ENCODE measurements at places on chromosomes 4 and X.
A peak's percentile ranks its signal among the peaks of the same experiment; 100 is the strongest.

DNA sequence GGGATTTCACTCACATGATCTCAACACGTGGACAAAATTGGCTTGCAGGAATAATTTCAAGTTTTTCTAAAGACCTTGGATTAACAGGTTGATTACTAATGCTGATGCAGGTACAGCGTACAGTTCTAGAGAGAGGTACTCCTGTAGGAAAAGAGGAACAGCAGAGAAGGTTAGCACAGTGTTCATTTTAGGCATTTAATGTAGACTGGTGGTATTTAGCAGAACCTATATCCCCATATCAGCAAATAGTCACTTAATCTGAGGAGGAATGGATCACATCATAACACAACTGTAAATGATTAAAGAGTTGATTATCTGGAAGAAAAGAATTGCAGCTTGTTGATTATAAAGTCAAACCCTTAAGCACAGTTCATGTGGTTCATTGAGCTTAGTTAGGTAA lies 620 bp downstream of the CXCL10 start:
- DNase-seq = no peak

DNA sequence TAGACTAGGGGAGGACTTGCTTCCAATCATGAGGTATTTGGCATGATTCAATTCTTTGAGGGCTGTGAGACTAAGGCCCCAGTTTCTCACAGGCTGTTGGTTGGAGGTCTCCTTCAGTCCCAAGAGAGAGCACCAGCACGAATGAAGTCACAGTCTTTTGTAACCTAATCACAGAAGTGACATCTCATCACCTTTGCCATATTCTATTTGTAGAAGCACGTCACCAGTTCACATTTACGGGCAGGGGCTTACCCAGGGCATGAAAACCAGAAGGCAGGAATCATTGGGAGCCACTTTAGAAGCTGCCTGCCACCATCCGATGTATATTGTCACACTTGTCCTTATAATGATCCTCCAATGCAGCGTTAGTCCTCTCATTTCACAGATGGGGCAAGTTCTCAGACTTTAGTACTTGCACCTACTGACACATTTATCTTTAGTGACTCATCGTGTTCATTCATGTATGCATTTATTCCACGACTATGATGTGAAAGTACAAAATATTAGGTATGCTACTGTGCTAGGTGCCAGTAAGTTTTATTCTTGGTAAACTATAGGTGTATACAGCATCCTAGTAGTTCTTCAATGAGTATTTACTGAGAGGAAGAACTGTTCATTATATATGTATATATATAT lies 163.8 kb upstream of the PGRMC2 start:
- no peak for DNase-seq

DNA sequence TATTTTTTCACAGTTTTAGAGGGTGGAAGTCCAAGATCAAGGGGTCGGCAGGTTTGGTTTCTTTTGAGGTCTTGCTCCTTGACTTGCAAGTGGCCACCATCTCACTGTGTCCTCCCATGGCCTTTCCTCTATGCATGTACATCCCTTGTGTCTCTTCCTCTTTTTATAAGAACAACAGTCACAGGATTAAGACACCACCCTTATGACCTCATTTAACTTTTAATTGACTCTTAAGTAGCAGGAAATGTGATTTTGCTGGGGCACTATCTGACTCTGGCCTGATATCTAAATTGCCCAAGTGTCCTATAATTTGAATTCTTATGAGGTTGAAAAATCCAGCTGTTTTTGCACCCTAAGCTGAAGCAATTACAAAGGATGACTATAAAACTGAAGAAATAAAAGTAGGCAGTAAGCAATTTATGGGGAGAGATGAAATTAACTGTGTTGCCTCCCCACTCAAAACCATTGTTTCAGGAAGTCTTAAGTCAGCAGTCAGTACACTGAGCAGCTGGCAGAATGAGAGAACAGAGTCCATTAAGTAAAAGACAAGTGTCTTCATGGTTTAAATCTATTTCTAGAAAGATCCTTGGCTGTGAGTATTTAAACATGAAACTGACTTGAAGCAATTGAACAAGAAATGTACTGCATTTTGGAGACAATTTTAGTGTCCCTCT lies 601.3 kb downstream of the SPRY1 start:
- DNase-seq = no peak

- DNase-seq = no peak
Measured at GRCh38 chr4:41878991-41879491, 56.2 kb upstream of the TMEM33 start.

- DNase-seq = no peak
Measured at GRCh38 chr4:168796362-168797106, 213.5 kb downstream of the CBR4 start.

DNA sequence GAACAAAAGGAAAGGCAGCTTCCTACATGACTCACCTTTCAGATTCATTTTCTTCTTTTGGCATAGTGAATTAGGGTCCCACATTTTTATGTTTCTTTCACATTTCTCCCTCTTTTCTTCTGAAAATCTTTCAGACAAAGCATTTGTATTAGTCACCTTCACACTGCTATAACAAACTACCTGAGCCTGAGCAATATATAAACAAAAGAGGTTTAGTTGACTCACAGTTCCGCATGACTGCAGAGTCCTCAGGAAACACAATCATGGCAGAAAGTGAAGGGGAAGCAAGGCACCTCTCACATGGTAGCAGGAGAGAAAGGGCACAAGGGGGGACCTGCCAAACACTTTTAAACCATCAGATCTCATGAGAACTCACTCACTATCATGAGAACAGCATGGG lies 36.9 kb downstream of the MAGEA9 start:
- no peak for DNase-seq

DNA sequence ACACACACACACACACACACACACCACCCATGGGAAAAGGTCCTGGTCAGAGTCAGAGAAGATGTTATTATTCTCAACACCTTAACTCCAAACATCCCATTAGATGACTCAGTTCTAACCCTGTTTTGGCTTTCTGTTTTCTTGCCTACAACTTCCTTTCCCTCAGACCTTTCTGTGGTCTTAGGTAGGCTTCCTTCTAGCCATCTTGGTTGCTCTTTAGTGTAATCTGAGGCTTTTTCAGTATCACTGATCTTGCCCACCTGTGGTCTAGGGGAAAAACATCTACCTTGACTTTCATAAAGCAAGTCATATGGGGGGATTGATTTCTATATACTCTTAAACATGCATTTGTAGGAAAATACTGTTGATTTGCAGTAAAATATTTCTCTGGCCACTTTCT lies 56.9 kb downstream of the ATG4A start:
- peak; percentile 53 for DNase-seq

- no peak for DNase-seq
Measured at GRCh38 chr4:6150046-6150735, 50.2 kb downstream of the JAKMIP1 start.

DNA sequence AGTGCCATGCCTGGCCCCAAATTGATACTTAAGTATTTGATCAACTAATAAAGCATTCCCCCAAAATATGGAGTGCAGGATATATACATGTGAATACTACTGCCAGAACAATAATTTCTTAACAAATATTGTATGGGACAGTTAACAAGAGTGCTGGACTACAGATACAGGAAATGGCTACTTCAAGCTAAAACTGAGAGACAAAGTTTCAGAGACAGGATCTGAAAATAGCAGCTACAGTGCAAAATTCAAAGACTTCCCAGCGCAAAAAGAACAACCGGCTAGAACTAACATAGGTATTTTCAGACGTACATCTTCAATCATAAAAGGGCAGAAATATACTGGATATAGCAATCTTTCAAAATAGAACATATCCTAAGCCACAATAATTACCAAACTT lies 6.3 kb downstream of the ATRX start:
- no peak for DNase-seq

DNA sequence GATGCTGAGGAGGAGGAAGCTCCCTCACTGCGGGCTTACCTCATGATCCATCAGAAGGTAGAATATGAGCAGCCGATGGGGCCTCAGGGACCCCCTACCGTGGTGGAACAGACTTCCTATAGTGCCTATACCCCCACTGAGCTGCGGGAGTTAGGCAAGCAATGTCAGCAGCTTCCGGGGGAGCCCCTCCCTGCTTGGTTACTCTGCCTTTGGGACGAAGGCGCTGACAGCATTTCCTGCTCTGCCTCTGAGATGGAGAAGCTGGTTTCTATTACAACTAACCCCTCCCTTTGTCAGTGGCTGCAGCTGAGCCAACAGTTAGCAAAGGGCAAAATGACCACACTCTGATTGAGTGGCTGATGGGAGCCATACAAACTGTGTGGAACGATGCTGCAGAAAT lies 430.7 kb downstream of the IDS start:
- peak; percentile 64 for DNase-seq

DNA sequence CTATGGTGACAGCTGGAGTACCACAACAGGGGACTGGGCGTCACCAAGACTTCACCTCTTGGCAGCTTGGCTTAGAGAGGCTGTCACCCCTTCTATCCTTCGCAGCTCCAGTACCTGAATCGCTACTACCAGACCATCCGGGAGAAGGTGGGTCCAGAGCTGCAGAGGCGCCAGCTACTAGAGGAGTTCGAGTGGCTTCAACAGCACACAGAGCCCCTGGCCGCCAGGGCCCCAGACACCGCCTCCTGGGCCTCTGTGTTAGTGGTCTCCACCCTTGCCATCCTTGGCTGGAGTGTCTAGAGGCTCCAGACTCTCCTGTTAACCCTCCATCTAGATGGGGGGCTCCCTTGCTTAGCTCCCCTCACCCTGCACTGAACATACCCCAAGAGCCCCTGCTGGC lies 11.6 kb upstream of the SASH3 start:
- DNase-seq = no peak

- no peak for DNase-seq
Measured at GRCh38 chr4:77183777-77184420, 26.9 kb downstream of the CCNG2 start.

DNA sequence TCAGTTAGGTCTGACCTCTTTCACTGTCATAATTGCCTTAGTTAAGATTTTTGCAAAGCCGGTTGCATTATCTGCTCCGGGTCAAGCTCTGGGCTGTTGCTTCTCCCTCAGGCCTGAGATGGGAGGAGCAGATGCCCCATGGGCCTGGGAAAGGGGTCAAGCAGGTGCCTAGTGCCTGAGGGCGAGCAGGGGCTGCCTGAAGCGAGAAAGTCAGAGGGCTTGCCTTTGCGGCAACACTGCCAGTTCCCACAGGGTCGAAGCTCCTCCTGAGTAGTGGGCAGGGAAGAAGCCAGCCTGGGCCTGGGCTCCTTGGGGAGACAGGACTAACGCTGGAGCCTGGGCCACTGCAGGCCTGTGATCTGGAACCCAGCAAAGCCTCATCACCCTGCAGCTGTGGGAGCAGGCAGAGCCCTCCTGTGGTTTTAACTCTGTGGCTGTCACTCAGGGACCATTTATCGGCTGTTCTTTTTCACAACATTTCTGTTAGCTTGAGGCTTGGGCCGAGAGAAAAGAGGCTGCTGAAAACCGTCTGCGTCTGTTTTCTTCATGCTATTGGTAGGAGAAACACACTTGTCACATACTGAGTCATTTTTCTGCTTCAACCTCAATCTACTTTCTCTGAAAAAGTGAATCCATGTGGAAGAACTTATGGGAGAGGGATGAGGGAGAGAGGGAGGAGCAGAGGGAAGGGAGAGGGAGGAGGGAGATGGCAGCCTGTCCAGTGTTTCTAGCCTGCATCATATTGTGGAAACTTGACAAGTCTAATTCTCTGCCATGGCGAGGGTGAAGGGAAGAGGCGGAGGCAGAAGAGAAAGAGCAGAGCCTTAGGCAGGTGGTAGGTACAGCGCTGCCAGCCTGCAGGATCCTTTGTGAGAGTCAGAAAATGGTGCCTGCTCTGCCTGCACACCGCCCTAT lies 68.4 kb downstream of the RHOH start:
- peak; percentile 66 for DNase-seq

GRCh38 chrX:68440940-68441339 lies 7.6 kb upstream of the OPHN1 start:
- no peak for DNase-seq

DNA sequence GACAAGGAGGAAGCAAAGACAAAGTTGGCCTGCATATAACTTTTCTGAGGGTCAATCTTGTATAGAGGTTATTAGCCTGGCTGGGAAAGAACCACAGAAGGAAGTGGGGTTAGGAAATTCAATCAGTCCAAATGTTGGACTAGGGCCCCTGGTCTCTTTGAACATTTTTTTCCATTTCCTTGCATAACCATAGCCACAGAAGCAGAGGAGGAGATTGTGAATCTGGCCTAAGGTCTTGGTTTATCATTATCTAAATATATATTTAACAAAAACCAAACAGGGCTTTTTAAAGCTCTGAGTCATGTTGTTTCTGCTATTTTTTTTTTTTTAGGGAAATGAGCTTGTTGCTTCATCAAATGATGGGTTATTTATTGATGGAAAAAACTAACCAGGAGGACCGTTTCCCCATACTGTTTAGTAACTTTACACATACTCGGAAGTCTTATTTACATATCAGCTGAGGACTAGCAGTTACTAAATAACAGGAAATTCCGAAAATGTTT lies 97.7 kb upstream of the ACSL4 start:
- no peak for DNase-seq

- no peak for DNase-seq
Measured at GRCh38 chr4:85675076-85676049, 200.4 kb downstream of the ARHGAP24 start.

- no peak for DNase-seq
Measured at GRCh38 chr4:147786031-147786430, 54.1 kb downstream of the ARHGAP10 start.

GRCh38 chrX:75483933-75484332 lies 38.9 kb downstream of the ZDHHC15 start:
- DNase-seq = no peak

DNA sequence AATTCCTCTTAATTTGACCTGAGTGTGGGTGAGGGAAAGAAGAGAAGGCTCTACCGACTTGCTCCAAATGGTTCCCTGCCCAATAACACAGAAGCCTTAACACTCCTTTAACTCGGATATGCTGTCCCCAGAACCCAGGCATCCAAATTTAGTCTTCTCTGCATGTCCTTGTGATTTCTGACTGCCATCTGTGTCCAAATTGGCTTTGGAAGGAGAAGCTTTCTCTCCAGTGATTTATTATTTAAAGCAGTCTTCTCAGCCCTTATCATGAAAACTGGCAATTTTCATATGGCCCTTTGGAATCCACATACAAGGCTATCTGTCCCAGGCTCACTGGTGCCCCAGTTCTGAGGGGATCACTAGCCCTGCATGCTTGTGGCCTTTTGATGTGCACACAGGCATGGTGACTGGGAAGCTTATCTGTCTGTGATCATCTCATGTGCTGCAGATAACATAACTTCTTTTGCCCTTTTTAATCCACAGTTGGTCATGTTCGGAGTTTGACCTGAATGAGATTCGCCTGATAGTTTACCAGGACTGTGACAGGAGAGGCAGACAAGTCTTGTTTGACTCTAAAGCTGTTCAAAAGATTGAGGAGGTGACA lies 56.7 kb downstream of the FNIP2 start:
- DNase-seq = peak; percentile 64

DNA sequence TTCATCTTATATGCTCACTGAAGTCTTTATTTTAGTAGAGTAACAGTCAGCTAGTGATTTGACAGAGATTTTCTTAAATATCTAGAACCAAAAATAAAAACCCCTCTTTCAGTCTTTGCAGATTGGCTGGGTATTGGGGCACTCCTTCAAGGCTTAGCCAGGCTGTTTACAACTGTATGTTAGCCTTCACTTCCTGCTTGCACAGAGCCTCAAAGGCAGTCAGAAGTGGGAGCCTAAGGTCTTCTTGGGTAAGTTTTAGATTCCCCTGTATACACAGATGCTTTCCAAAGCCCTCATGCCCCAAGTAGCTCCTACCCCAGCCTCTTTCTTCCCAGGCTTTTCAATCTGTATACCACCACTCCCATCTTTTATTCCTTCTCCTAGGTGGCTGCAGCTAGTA lies 136.1 kb upstream of the STIM2 start:
- DNase-seq = no peak

Data from activated CD4-positive, alpha-beta T cell treated with anti-CD3 and anti-CD28 coated beads, Interleukin-2, amount 10 ng/mL, durations not matched to agents 24 days and 14 days (primary cell).